ENCODE measurements at places on chromosomes 3 and 15.

DNA sequence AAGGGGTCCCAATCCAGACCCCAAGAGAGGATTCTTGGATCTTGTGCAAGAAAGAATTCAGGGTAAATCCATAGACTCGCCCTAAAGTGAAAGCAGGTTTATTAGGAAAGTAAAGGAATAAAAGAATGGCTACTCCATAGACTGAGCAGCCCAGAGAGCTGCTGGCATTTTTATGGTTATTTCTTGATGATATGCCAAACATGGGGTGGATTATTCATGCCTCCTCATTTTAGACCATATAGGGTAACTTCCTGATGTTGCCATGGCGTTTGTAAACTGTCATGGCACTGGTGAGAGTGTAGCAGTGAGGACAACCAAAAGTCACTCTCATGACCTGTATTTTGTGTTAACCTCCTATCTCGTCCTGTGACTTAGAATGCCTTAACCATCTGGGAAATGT lies 142.2 kb downstream of the DOCK3 start:
- no peak for DNase-seq

DNA sequence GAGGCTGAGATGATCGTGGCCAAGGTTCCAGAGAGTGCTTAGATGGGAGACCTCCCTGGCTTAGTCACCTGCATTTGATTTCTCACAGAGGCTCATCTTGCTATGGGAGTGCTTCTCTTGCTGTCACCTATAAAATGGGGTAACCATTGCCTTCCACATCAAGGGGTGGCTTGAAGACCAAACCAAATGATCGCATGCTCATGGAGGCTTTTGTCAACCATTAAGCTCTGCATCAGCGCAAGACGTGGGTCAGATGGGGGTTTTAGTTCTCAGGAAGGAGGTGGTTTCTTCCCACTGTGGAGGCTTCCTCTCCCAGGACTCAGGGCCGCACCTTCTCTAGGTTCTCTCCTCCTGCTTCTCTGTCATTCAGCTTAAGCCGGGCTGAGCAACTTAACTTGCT lies 27.4 kb upstream of the NOX5 start:
- no peak for DNase-seq

GRCh38 chr15:45631776-45632175 lies 3.1 kb upstream of the SQOR start:
- DNase-seq: no peak

DNA sequence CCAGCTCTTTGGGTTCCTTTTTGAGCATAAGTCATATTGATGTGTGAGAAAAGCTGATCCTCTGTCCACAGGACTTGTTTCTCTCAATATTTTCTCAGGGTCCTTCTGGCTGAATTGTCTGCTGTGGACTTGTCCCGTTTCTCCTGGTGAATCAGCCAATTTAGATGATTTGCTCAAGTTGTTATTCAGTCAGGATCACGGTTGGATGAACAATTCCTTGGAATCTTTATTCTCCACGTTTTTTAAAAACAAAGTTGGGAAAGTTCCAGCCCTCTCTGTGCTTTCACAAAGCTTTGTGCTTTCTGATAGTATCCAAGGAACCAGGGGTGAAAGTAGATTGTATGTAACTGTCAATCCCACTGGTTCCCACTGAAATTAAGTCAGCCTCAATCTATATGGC lies 61.3 kb downstream of the LRRC3B start:
- DNase-seq: no peak

DNA sequence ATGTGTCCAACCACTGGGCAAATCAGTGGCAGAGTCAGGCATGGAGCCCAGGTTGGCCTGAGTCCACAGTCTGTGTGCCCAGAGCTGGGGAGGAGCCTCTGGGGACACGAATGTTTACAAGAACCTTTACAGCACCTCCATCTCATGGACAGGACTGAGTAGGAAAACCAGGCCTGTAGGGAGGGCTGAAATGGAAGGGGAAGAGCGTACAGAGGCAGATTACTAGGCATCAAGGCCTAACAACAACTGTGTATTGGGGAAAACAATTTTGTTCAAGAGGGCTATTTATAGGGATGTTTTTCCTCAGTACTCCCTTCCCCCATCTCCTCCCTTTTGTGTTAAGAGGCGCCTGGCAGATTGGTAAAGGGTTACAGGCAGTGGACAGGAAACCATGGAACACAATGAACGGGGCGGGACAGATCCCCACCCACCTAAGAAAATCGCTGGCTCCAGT lies 15.1 kb upstream of the ARHGAP31 start:
- DNase-seq: no peak

DNA sequence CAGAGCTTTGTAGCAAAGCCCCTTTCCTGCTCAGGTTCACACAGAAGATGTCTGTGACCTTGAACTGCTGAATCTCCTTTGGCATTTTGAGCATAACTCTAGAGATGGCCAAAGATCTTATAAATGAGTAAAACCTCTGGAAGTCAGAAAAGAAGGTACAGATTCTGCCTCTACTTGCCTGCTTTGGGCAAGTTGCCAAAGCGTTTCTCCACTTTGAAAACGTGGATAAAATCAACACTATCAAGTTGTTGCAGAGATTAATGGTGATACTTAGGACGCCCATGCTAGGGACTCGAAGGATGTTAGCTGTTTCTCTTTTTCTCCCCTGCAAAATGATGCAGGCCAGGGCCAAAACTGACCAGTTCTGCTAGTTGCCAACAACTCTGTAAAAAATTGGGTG lies 68.0 kb upstream of the CMTM7 start:
- no peak for DNase-seq

- peak; percentile 76 for DNase-seq
These were observed 88.8 kb upstream of the HES1 start for GRCh38 chr3:194046995-194047645.

DNA sequence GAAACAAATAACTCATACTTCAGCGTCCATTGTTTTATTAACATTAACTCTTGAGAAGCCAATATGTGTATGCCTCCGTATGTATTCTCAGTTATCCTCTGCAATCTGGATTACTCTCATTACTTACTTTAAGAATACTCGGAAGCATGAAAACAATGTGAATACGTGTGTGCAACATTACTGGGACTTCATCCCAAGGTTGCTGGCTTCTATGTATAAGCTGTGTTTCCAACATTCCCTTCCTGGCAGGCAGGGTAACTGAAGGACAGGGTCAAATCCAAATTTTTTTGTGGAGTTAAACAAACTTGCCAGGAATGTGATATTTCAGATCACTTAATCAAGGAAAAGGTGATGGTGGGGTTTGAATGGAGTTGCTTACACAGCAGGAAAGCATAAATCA lies 34.5 kb upstream of the NR1I2 start:
- DNase-seq: no peak

DNA sequence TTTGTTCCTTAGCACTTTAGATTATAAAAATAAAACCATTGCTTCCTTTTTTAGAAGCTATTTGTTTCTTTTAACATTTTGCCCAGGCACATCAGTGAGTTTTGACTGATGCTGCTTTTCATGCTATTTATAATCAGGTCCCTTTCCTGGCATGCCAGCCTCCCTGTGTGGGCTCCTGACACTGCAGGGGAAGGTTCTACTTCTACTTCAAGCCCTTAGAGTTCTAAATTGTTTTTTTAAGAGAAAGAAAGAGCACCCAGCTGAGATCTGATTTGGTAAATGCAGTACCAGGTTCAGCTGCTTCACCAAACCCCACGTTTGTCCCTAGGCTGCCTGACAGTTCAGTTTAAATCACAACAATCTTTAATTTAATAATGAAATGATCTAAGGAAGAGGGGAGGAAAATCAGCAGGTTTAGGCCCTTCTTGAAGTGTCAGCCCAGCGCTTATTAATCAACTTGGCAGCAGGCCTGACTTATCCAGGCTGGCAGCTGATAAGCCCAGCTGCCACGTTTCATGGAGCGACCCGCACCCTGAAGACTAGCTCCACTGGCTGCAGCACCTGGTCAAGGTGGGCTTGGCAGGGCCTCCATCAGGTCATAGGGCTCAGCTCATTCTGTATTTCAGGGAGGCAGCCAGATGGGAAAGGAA lies 29.0 kb downstream of the HGD start:
- no peak for DNase-seq

DNA sequence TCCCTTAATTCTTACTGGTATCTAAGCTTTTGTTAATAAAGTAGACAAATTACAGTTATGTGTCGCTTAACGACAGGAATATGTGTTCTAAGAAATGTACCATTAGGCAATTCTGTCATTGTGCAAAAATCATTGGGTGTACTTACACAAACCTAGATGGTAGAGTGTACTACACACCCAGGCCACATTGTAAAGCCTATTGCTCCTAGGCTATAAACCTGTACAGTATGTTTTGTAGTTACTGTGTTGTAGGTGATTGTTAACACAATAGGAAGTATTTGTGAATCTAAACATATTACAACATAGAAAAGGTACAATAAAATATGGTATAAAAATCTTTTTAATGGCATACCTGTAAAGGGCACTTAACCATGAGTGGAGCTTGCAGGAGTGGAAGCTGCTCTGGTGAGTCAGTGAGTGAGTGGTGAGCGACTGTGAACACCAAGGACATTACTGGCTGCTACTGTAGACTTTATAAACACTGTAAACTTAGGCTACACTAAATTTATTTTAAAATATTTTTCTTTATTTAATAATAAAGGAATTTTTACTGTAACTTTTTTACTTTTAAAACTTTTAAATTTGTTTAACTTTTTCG lies 47.4 kb downstream of the FSIP1 start:
- no peak for DNase-seq

GRCh38 chr3:57983734-57984518 lies 24.3 kb upstream of the FLNB start:
- DNase-seq: no peak

DNA sequence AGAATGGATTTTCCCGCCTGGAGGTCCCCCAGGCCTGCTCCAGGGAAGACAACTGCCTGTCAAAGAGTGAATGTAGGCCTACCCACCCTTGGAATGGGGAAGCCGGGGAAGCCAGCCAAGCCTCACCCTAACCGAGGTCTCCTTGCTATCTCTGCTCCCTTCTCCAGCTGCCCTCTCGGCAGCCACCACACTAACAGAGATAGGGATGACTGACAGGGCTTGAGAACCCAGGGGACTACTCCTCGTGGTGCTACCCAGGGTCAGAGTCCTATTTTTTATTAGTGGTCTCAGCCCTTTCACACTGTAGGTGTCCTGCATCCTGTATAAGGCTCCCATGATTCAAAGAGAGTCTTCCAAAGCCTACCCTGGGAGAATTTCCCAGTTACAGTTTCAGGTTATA lies 160.6 kb upstream of the CHRM5 start:
- no peak for DNase-seq

DNA sequence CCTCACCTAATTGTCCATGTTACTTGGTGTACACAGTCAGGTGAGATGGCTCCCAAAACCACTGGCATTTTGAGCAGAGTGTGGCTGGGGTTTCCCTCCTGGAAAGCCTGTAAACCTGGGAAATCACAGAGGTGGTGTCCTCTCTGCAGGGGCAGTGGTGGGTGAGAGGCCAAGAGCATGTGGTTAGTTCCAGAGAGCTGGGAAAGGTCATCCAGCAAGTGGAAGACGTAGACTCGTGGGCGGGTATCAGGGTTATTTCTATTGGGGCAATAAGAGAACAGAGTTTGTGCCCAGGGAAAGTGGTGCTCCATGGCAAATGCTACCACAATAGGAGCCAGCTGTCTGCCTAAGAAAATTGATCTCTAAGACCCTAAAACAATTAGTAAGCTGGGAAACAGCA lies 44.6 kb upstream of the LIMD1 start:
- DNase-seq: no peak

- no peak for DNase-seq
These were observed 71.3 kb downstream of the CMTM8 start for GRCh38 chr3:32309654-32310242.

- no peak for DNase-seq
These were observed 70.0 kb upstream of the UBE2E1 start for GRCh38 chr3:23735535-23736326.

- DNase-seq: no peak
These were observed 75.8 kb downstream of the FAIM start for GRCh38 chr3:138684396-138684795.
